ENCODE measurements at places on chromosomes 7 and 10.

DNA sequence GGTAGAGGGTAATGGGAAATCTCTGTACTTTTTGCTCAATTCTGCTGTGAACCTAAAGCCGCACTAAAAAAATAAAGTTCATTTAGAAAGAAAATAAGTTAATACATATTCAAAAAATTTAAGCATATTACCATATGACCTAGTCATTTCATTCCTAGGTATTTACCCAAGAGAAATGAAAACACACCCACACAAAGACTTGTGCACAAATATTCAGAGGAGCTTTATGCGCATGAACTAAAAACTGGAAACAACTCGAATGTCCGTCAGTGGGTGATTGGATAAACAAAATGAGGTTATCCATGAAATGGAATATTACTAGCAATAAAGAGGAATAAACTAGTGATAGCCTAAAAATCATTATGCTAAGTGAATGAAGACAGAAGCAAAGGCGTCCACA lies 62.6 kb upstream of the ZNRF2 start:
- DNase-seq = no peak

DNA sequence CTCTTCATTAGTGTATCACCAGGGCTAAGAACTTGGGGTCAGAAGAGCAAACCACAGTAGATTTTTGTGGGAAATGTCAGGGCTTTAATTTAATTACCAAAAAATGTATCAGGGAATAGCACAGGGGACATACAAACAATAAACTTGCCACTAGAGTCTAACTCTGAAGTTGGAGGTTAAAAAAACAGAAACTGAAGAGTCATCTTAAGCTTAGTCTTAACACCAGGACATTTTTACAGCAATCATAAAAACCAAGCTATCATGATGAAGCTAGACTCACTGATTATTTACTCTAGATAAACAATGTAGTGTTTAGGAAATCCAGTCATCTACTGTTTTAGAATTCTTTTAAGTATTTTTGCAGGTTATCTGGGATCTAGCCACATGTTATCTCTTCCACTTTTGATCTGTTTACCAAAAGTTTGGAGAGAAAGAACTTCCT lies 48.4 kb upstream of the GLI3 start:
- no peak for DNase-seq

DNA sequence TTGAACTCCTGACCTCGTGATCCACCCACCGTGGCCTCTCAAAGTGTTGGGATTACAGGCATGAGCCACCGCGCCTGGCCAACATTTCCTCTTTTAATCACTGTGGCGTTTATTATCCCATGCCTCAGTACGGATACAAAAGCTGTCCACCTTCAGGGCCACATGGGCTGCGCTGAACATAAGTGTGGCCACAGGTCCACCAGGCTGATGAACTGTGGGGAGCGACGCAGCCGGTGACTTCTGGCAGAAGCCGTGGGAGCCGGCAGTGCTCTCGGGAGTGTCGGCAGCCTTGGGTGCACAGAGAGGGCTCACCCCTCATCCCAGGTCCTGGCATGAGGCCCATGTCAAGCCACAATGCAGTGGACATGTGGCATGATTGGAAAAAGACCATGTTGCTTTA lies 223.6 kb downstream of the TNS3 start:
- DNase-seq = no peak

GRCh38 chr7:128679920-128680319 lies 7.8 kb downstream of the GARIN1A start:
- no peak for DNase-seq

DNA sequence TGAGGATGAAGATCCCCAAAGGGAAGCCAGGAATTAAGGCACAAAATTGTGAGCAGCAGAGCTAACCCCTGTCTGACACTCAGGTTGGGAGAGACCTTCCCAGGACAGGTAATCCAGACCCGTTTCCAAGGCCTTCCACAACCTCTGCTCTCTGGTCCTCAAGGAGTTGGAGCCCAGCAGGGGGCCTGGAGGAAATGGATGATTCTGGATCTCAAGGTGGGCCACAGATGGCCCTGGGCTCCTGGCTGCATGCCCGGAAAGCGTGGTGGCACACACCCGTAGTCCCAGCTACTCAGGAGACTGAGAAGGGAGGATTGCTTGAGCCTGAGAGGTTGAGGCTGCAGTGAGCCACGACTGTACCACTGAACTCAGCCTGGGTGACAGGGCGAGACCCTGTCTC lies 42.3 kb downstream of the DPYSL4 start:
- DNase-seq = no peak

DNA sequence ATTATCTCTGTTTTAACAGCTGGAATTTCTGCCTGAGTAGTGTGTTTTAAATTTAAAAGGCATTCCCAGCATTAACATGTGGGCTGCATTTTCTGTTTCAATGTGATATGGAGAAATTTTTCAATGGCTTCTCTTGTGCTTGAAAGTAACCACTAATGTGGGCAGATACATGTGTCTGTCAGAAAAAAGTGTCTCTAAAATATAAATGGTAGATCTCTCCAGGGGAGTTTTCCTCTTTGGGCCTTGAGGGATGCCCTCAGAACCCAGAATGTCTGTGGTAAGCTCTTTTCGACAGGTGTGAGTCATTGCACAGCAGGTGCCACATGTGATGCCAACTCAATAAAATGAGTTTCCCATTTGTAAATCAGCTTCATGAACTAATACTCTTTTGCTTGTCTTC lies 221.1 kb downstream of the SEMA3E start:
- DNase-seq = no peak

GRCh38 chr7:132066761-132067171 lies 509.5 kb downstream of the PLXNA4 start:
- no peak for DNase-seq
